ENCODE measurements at places on chromosomes 13 and 19.

DNA sequence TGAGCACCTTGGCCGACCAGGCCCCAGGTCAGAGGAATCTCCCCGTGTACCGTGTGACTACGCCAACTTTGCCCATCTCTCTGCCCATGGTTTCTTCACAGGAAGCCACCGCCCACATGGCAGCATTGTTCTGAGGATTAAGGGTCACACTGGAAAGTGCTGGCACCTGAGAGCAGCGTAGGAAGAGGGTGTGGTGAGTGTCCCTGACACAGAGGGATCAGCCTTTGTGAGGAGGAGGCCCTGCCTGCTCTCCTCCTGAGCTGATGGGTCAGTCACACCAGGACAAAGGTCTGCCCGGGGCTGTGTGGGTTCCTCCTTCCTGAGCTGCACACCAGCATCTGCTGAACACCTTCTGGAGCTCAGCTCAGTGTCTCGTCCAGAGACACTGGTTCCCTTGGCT, 32.2 kb upstream of the SLC15A1 start:
- no peak for DNase-seq

DNA sequence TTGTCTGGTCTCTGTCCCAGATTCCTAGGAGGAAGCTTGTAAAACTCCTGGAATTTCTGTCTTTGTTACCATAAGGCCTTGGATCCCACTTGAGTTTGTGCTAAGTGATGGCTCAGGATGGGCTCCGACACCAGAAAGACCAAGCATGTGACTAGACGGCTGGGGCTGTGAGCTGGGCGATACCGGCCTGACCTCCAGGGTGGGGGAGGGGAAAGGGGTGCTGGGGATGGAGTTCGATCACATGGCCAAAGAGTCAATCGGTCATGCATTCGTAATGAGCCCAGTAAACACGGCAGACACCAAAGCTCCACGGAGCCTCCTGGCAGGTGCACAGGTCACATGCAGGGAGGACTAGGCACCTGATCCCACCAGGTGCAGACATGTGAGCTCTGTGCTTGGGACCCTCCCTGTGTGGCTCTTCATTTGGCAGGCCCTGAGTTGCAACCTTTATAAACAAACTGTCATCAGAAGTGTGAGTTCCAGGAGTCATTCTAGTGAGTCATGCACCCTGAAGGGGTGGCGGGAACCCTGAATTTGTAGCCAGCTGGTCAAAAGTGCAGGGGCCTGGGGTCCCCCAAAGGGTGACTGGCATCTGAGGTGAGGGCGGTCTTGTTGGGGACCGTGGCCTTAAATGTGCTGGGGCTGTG, 27.1 kb downstream of the ELAVL1 start:
- no peak for DNase-seq

DNA sequence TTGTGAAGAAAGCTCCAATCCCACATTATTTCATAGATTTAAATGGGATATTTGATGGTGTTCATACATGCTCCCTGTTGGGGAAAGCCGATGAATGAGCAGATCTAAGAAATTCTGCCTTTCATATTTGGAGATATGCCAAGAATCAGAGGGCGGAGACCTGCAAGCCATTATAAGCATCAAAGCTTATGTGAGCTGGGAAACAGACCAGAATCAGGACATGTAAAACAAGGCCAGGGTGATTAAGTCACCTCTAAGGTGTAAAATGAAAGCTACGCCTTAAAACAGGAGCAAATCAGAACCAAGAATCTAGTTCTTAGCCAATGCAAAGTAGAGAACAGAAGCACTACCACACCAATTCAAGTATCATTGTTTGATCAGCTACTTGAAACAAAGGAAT, 392.4 kb downstream of the DCT start:
- no peak for DNase-seq

DNA sequence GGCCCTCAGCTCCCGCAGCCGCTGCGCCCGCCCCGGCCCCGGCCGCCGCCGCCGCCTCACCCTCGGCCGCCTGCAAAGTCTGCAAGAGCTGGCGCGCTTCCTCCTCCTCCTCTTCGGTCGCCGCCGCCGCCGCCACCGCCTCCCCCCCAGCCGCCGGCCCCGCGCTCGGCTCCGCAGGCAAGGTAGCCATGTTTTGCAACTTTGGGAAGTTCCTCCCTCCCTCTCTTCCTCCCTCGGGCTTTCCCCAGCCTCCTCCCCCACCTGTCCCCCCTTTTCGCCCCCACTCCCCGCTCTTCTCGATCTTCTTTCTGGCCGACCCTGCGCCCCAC, 433 bp downstream of the SIX5 start:
- DNase-seq, result no peak

GRCh38 chr19:772730-773436, 22.0 kb downstream of the MISP start:
- DNase-seq, result no peak

- no peak for DNase-seq
Measured at GRCh38 chr13:66655847-66656454, 574.2 kb downstream of the PCDH9 start.

DNA sequence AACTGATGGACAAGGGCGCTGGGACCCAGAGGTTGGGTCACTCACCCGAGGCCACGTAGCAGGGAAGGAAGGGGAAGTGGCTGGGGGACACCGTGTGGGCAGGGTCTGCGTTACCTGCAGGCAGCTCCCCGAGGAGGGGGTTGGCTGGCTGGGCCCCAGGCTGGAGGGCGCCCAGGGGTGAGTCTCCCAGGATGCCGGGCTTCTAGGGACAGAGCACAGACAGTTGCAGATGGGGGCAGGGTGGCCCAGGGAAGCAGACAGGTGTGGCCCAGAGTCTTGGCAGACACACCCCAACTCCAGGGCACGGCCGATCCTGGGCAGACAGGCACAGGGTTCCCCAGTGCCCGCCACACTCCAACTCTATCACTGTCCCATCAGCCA, 5.6 kb upstream of the FDX2 start:
- DNase-seq, result no peak

GRCh38 chr13:113552786-113553434, 31.6 kb upstream of the TFDP1 start:
- DNase-seq, result no peak

DNA sequence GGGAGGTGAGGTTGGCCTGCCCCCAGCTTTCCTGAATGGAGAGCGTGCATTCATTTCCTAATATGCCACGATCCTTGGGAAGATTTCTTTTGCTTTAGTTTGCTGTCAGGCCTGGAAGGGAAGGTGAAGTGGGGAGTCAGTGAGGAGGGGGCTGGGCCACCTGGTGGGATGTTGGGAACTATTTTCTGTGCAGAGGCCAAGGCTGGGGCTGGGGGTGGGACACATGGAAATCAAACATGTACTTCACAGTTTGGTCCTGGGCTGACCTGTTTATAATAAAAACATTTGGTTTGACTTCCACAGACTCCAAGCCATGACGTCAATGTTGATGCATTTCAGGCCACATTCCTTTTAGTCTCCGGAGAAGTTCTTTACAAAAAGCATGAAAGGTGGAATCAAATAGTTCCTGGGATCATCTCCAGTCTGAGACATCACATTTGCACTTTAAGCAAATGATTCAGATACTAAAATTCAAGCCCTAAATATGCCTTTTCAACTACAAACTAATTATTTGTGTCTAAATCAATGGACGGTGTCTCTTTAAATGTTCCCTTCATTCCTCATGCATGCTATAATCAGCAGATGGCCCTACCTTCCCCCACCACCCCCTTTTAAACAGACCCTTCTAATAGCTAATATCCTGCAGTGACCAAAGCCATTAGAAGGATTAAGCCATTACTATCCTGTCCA, 41.5 kb upstream of the MEDAG start:
- DNase-seq, result no peak

- no peak for DNase-seq
Measured at GRCh38 chr13:24680921-24681604, 855 bp downstream of the ATP12A start.

DNA sequence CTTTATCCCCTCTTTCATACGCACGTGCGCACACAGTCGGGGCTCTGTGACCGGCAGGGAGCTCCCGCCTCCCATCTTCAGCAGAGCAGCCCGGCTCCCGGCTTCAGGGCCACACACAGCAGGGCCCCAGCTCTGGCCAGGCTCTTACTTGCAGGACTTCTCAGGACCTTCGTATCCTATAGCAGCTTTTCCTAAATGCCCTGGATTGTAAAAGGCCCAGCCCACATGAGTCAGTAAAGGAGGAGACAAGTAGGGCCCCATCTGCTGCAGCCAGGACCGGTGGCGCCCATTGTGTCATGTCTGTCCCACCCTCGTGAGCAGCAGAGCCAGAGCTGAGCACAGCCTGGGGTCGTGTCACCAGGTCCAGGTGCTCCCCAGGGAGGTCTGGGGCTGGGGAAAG, 107.6 kb upstream of the VSTM2B start:
- DNase-seq, result no peak

- DNase-seq, result no peak
Measured at GRCh38 chr13:42760951-42761350, 20.4 kb upstream of the FAM216B start.

All from GM18507 (cell line).